Activated CD8-positive, alpha-beta T cell treated with anti-CD3 and anti-CD28 coated beads, Interleukin-2, amount 10 ng/mL, durations not matched to agents 7 days and 5 days (primary cell): ENCODE measurements at places on chromosomes 6 and 20. TPM values are rescaled to one million over a fixed set of nuclear protein-coding genes. Genes with fewer than 3 reads are reported as not detected.

DNA sequence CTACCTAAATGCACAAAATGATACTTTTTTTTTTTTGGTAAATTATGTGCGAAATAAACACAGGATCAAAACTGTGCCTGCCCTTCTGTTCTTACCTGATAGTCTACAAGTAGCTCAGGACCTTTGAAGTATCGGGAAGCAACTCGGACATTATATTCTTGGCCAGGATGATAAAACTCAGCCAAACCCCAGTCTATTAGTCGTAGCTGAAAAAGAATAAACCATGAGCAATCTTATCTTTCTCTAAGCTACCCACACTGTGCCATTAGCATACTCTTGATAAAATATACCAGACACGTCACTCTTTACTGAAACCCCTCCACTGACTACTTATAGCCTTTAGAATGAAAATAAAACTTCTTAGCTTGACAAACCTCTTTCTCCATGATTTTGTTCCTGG is 29.8 kb upstream of the TBC1D20 start:
- peaks cover 61% of the 10 kb centered on the region for H3K36me3 ChIP-seq
- no peak overlapping the region for H3K4me3 ChIP-seq
- H3K27me3 ChIP-seq, result no peaks in the 10 kb centered on the region
- DNase-seq, result no peak

The XKR7 gene
- 0.03 TPM for total RNA-seq

The RPL7L1 gene
- total RNA-seq, result 77.9 TPM

The ADGRF4 gene
- not detected for total RNA-seq

The MYMX gene
- total RNA-seq, result not detected

- H3K4me3 ChIP-seq, result no peak overlapping the region
- peak overlapping the region; percentile 79 for H3K27ac ChIP-seq
- no peaks in the 10 kb centered on the region for H3K27me3 ChIP-seq
- peaks cover 35% of the 10 kb centered on the region for H3K36me3 ChIP-seq
- DNase-seq, result peak; percentile 39
- H3K4me1 ChIP-seq, result peaks cover 29% of the 10 kb centered on the region
Measured at GRCh38 chr20:1345030-1345755, 16.3 kb upstream of the SDCBP2 start.

DNA sequence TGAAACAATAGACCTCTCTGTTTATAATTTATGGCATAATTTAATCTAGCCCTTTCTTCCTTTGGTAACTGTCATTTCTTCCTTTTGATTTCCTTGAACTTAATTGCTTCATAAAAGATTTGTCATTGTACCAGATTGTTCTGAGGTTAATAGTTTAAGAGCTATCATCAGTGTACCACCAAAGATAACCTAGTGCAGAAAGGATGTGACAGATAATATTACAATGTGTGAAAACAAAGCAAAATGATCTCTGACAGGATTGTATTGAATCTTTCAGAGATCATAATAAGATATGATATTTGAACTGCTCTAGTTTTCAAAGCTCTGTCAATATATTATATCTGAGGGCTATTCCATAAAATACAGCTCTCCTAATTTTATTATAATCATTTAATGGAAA is 132.1 kb upstream of the PTCHD4 start:
- H3K36me3 ChIP-seq, result no peaks in the 10 kb centered on the region
- no peaks in the 10 kb centered on the region for H3K27me3 ChIP-seq
- H3K4me1 ChIP-seq, result no peaks in the 10 kb centered on the region
- no peak overlapping the region for H3K4me3 ChIP-seq
- H3K27ac ChIP-seq, result no peak overlapping the region

The CSTF1 gene
- 66.3 TPM for total RNA-seq

The ZHX3 gene
- total RNA-seq, result 15.0 TPM

DNA sequence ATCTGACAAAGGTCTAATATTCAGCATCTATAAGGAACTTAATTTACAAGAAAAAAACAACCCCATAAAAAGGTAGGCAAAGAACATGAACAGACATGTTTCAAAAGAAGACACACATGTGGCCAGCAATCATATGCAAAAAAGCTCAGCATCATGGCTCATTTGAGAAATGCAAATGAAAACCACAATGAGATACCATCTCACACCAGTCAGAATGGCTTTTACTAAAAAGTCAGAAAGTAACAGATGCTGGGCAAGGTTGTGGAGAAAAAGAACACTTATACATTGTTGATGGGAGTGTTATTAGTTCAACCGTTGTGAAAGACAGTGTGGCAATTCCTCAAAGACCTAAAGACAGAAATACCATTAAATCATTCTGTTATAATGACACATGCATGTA is 289.9 kb upstream of the MMS22L start:
- H3K4me3 ChIP-seq, result no peak overlapping the region
- no peaks in the 10 kb centered on the region for H3K27me3 ChIP-seq
- H3K4me1 ChIP-seq, result no peaks in the 10 kb centered on the region
- no peaks in the 10 kb centered on the region for H3K36me3 ChIP-seq
- DNase-seq, result no peak
- no peak overlapping the region for H3K27ac ChIP-seq

The SEL1L2 gene
- total RNA-seq, result not detected

- peaks cover 2% of the 10 kb centered on the region for H3K4me1 ChIP-seq
- H3K27ac ChIP-seq, result no peak within 1 kb of the TSS
- no peak within 1 kb of the TSS for H3K4me3 ChIP-seq
- H3K27me3 ChIP-seq, result peaks cover 2% of the 10 kb centered on the region
- no peak for DNase-seq
- H3K36me3 ChIP-seq, result no peaks in the 10 kb centered on the region
Measured at GRCh38 chr6:10521104-10521808, at the start of gene GCNT2. GCNT2 (plus strand) TSS chr6:10521351; CDS start chr6:10528912, 7,561 bp downstream.

DNA sequence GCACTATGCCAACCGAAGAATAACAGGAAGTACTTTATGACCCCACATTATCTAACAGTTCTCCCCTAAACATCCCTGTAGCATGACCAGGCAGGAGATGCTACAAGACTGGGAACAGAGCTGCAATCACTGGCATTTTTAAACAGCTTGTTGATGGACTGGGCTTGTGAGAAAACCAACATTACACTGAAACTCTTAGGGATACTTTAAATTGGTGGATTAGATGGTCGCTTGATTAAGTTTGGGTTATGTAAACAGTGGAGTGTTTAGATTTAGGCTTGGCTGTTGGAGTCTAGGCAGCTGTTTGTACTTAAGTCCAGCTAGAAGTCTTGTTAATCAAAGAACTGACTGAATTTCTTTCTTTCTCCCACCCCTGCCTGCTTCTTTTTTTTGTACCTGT is 234.1 kb upstream of the BMP2 start:
- no peak overlapping the region for H3K27ac ChIP-seq
- H3K36me3 ChIP-seq, result no peaks in the 10 kb centered on the region
- H3K27me3 ChIP-seq, result no peaks in the 10 kb centered on the region
- no peak for DNase-seq

- peaks cover 44% of the 10 kb centered on the region for H3K4me1 ChIP-seq
- peak overlapping the region; percentile 89 for H3K4me3 ChIP-seq
- peaks cover 15% of the 10 kb centered on the region for H3K27me3 ChIP-seq
- H3K27ac ChIP-seq, result peak overlapping the region; percentile 91
- no peak for DNase-seq
Measured at GRCh38 chr6:125300992-125301434, 754 bp downstream of the HDDC2 start.

The DSP gene
- 0.13 TPM for total RNA-seq

The MUC22 gene
- not detected for total RNA-seq

The BLOC1S5 gene
- 21.5 TPM for total RNA-seq

- H3K4me1 ChIP-seq, result no peaks in the 10 kb centered on the region
- H3K36me3 ChIP-seq, result no peaks in the 10 kb centered on the region
- H3K27ac ChIP-seq, result no peak overlapping the region
- DNase-seq, result no peak
- no peaks in the 10 kb centered on the region for H3K27me3 ChIP-seq
Measured at GRCh38 chr20:54645445-54646155, 170.2 kb downstream of the DOK5 start.

- H3K36me3 ChIP-seq, result no peaks in the 10 kb centered on the region
- H3K4me1 ChIP-seq, result no peaks in the 10 kb centered on the region
- no peak for DNase-seq
- H3K27me3 ChIP-seq, result peaks cover 5% of the 10 kb centered on the region
Measured at GRCh38 chr6:1144842-1145767, 166.8 kb upstream of the FOXQ1 start.

DNA sequence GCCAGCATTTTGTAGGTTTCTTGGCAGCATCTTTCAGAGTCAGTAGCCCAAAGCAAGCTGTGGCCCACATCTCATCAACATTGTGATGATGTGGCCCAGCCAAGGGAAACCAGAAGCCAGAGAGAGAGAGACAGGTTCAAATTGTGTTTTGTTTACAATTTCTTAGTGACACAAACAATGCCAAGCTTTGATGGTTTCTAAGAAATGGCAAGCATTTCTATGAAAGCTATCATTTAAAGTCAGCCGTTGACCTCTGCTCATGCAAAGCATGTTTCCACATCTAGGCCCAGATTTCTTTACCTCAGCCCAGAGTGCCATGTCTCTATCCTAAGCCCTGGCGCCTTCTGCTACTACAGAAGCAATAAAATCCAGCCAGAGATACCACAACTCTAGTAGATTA is 32.9 kb downstream of the GCM1 start:
- no peak overlapping the region for H3K4me3 ChIP-seq
- H3K27ac ChIP-seq, result no peak overlapping the region
- peaks cover 16% of the 10 kb centered on the region for H3K4me1 ChIP-seq
- peaks cover 16% of the 10 kb centered on the region for H3K27me3 ChIP-seq

GRCh38 chr20:62089393-62089792 is 23.7 kb upstream of the TAF4 start:
- no peaks in the 10 kb centered on the region for H3K4me1 ChIP-seq
- DNase-seq, result no peak
- no peak overlapping the region for H3K27ac ChIP-seq
- no peaks in the 10 kb centered on the region for H3K27me3 ChIP-seq

DNA sequence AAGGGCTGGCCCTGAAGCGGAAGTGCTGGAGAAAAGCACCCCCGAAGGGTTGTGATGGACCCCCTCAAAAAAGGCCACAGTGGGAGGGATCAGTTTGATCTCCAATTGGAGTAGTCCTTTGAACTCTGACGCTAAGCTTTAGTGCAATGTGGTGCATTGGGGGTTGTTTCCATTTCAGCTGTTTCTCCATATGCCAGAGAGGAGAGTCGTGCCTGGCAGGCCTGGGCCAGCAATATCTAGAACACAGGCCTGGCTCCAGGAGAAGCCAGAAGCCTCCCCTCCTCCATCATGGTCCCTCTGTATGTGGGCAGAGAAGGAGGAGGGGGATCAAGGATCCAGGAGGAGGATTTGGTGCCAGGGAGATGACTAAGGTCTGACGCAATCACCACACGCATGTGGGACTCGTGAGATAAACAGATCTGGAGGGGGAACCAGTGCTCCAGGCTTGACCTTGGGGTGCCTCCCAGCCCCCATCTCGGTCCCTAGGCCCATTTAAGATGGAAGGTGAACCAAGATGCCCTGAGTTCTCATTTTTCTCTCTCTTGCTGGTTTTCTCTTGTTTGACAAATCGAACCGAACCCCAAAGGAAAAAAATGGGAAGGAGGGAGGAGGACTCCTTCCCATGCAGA is 517.4 kb upstream of the JARID2 start:
- H3K27ac ChIP-seq, result no peak overlapping the region
- H3K36me3 ChIP-seq, result peaks cover 7% of the 10 kb centered on the region
- no peak overlapping the region for H3K4me3 ChIP-seq

DNA sequence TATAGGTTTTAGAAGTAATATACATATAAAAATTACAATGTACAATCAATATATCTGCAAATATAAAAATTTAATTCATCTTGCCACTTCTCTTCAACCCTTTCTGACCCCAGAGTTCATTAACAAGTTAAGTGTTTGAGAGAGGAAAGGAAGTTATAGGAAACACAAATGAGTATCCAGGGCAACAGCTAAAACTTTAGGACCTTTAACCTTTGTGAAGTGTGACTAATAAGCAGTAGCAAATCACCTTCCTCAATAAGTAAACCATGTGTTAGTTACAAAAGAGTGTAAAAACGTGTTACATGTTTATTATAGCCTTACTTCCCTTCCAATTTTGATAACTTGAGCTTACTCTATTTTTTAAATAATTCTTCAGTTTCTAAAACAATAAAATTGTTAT is 73.4 kb upstream of the SIM1 start:
- no peak overlapping the region for H3K4me3 ChIP-seq
- no peak overlapping the region for H3K27ac ChIP-seq
- DNase-seq, result no peak
- peaks cover 29% of the 10 kb centered on the region for H3K36me3 ChIP-seq

GRCh38 chr6:8993111-8993510 is 557.8 kb upstream of the SLC35B3 start:
- H3K36me3 ChIP-seq, result no peaks in the 10 kb centered on the region
- H3K4me3 ChIP-seq, result no peak overlapping the region
- H3K27me3 ChIP-seq, result no peaks in the 10 kb centered on the region

The STX11 gene
- total RNA-seq, result 13.9 TPM

DNA sequence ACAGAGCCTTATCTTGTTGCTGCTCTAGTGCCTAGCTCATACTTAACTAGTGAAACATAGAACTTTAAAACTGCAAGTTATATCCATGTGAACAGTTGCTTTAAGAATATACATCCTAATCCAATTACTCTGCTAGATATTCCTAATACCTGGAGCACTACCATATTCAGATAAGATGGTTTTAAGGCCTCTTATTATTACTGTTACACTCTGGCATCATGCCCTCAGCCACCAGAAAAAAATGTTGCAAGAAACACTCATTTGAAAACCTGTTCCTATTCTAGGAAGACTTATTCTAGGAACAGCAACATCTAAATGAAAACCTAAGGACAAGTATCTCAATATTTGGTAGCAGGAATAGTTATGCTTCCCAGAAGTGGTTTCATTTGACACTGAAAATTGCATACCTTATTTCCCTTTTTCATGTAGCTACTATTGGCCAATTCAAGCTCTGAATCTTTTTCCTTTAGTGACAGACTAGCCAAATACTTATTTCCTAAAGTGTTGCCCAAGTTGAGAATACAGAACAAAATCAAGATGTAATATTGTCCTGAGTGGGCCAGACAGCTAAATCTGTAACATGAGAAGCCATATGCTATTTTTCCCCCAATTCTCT is 4.8 kb upstream of the MTFR2 start:
- peaks cover 20% of the 10 kb centered on the region for H3K4me1 ChIP-seq
- no peak for DNase-seq
- H3K27ac ChIP-seq, result no peak overlapping the region
- peaks cover 39% of the 10 kb centered on the region for H3K36me3 ChIP-seq
- no peaks in the 10 kb centered on the region for H3K27me3 ChIP-seq

- no peaks in the 10 kb centered on the region for H3K36me3 ChIP-seq
- no peaks in the 10 kb centered on the region for H3K27me3 ChIP-seq
- no peak overlapping the region for H3K27ac ChIP-seq
- H3K4me3 ChIP-seq, result no peak overlapping the region
- H3K4me1 ChIP-seq, result no peaks in the 10 kb centered on the region
Measured at GRCh38 chr6:96066376-96066775, 50.6 kb downstream of the FUT9 start.

The VWA7 gene
- total RNA-seq, result 6.6 TPM
